Esophagus muscularis mucosa (tissue), 4 donors: ENCODE measurements at places on chromosomes 5 and 9. TPM values are rescaled to one million over a fixed set of nuclear protein-coding genes. Genes with fewer than 3 reads are reported as not detected.

GRCh38 chr5:18090177-18090576 is 455.9 kb downstream of the TAF11L14 start:
- no peak for DNase-seq

DNA sequence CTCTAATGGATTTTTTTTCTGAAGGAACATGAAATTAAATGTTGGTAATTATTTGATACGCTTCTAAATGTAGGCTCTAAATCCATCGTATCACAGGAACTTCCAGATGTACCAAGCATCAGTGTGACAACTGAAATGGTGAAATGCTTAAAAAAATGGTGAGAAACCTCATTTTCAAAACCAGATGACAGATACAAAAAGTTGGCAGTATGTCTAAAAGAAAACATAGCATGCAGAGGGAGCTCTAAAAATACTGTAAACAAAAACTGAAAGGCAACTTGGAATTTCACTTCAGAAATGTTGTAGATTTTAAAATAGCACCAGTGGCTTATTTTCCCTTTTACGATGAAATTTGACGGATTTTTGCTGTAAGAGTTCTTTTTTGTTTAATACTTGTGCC is 1043.6 kb upstream of the WWC1 start:
- DNase-seq, result no peak

- no peak for DNase-seq
These were observed 94.6 kb downstream of the ALDH1A1 start for GRCh38 chr9:72858089-72858912.

GRCh38 chr9:29060041-29060440 is 1486.8 kb upstream of the C9orf72 start:
- DNase-seq, result no peak

The FABP6 gene
- not detected for total RNA-seq

The RETREG1 gene
- total RNA-seq, result 11.3 TPM

DNA sequence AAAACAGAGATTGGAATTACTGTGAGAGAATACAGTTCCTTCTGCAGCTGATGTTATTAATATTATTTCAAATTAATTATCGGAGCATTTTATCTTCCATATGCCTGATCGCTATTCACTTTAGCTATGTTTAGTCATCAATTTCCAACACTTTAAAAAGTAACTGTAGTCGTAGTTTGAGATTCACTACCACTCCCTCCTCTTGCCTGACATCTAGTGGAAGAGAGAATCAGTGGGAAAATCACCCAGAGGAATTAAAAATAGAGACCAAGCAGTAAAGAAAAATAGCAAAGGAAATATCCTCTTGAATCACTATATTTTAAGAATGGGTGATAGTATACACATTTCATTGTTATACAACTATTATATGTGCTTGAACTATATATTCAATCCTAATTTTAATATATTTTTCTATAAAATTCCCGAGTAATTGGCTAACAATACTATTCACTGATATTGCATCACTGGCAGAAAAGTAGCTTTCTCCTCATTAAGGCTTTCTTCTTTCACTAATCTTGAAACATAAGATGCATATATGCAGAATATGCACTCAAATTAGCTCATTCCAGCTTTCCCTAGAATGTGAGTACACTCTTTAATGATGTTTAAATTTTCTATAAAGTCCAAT is 708.7 kb downstream of the CDH9 start:
- no peak for DNase-seq

The SHISAL2B gene
- total RNA-seq, result not detected

DNA sequence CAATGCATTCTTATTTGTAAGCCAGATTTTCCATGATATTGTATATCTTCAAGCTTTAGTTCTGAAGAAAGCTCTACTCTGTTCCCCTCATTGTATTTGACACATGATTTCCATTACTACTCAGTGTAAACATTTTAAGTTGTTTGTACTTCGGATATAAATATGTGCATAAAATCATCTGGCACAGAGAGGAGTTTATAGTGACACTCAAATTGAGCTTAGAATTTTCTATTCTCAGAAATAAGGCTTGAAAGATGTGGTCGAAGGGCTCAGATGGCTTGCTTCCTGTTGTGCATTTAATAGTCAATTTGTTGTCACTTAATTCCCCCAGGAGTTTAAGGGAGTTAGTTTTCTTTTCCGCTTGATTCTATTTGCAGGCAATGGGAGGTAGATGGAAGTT is 88.8 kb downstream of the PPIC start:
- no peak for DNase-seq

DNA sequence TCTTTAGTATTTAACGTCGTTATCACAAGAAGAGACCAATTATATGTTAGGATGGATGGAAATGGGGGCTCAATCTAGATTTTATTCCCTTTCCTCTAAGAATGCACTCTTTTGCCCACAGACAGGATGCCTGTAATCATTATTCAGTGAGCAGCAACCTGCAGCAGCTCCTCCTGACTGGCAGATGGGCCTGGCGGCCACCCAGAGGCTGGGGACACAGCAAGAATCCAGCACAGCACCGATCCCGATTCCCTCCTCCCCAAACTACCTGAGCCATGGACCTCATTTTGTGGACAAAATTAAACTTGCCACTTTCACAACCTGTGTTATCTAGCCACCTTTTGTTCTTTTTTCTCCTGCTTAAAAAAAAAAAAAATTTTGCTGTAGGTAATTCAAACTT is 101.0 kb downstream of the USP20 start:
- no peak for DNase-seq
